CD4-positive, alpha-beta T cell (primary cell): ENCODE measurements at places on chromosomes 2 and 18.

DNA sequence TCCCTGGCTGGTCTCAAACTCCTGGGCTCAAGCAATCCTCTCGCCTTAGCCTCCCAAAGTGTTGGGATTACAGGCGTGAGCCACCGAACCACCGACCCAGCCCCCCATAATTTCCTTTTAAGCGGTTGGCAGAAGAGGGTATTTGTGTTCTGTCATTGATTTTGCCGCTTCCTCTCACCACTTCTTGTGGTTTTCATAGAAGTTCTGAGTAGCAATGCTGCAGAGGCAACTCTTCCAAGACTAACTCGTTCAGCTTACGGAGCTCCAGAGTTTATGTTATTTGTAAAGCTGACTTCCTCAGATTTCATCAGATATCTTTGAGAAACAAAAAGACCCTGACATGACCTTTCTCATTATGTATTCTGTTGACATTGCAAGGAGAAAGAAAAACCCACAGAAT, 261.4 kb upstream of the KCNJ3 start:
- DNase-seq: no peak

DNA sequence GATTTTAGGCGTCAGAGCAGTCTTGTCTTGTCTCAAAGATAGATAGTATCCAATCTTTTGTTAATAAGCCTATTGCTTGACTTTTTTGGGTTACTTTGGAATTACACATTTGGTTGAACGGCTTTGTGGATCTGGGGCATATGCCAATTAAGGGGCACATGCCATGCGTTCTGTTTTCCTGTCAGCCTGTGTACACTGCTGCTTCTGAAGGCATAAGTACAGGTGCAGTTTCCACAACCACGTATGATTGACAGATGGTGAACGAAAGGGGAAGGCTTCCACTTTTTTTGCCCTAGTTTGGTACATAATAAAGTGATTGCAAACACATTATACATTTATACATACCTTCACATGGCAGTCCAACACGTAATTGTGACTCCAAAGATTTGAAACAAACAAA, 102.3 kb downstream of the RAPH1 start:
- DNase-seq: no peak

- no peak for DNase-seq
Measured at GRCh38 chr2:6972067-6972710, 55.0 kb downstream of the RNF144A start.

DNA sequence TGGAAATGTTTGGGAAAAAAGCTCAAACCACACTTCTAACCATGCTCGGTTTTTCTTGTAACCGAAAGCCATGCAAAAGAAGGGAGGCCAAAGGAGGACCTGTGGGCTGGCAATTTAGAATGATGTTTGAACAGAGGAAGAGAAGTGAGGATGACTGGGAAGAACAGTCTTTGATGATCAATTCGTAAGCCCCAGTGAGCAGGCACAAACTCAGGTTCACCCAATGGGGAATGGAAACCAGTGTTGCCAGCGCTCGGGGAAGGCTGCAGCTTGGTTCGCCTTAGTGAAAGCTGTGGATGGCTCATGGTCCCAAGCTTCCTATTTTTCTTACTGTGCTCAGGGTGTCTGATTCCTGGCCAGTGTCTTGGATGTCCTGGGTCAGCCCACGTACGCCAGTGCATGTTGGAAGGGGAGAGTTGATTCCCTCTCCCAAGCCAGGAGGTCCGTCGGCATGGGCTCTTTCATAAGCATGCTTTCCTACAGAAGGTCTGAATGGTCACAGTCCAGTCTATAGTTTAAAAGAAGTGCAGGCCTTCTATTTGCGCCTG, 79.2 kb downstream of the VAPA start:
- DNase-seq: no peak

DNA sequence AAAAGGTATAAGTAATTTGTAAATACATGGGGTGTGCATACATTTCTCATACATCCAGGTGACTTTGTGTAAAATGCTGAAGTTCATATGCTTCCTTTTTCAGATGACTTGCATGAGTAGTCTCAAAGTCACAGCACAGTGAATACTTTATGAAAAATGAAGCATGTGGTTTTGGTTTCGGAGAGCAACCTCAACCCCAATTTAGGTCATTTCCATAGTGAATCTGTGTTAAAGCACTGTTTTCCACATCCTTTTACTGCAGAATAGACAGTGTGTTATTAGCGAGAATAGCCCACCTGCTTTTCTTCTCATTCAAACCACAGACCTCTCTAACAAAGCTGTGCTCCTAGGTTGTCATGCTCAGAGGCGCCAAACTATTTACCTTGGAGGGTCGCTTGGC, 204.4 kb upstream of the RASGRP3 start:
- peak; percentile 28 for DNase-seq

- DNase-seq: no peak
Measured at GRCh38 chr18:51100385-51101120, 70.5 kb downstream of the SMAD4 start.

DNA sequence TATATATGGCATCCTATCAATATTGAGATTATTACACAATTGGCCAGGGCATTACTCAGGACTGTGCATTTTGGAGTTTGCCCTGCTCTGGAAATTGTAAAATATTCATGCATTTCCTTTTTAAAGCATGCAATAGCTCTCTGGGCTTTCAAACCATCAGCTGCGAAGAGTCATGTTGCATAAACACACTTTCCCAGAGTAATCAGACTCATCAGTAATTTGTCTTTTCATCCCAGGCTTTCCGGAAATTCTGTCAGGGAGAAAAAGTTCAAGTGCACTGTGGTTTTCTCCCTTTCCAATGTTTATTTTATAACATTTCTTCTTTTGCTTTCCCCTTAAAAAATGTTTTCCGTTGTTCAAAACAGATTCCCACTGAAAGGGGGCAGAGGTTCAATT, 38.9 kb upstream of the FHL2 start:
- DNase-seq: no peak

GRCh38 chr2:42969231-42970150, 177.1 kb upstream of the HAAO start:
- DNase-seq: no peak

DNA sequence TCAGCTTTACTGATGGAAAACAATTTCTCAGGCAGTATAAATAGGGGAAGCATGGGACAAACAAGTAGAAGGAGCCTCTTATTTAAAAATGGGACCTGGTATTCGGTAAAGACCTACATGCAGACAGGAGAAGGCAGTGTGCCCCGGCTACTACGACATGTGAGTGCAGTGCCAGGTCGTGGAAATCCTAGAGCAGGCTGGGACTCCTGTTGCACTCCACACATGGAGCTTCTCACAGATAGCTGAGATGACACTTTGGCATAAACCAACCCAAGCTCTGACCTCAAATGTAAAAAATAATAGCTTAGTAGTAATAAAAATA, 885 bp upstream of the DSEL start:
- peak; percentile 37 for DNase-seq

DNA sequence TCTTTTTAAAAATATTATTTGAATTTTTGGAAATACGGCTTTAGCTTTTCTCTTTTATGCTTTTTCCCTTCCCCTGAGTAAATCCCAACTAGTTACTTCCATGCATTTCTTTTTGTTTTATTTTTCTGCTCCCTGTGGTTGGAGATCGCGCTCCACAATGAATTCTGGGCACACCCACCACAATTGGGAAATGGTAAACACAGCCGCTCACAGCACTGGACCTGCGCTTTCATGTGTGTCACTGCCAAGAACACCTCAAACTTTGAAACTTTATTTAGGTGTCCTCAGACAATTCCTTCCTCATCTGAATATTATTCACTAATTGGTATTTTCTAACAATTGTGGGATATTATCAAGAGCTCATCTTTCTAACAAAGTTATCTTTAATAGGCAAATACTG, 82.8 kb upstream of the TMEM18 start:
- DNase-seq: no peak

DNA sequence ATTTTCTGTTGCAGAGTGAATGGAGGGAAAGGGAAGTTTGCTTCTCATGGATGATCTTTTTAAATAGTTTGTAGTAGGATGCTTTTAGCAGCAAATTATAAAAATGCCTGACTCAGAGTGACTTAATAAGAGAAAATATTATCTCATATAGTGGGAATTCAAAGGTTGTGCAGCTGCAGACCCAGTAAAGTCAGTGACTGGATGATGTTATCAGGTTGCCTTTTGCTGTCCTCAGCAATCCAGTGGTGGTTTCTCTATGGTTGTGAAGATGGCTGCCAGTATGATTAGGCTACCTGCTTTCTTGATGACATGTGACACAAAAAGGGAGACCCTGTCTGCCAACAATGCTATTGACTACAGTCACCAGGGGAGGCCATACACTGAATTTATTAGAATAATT, 184.8 kb downstream of the DIS3L2 start:
- DNase-seq: no peak

- no peak for DNase-seq
Measured at GRCh38 chr18:12121175-12122042, 27.8 kb downstream of the ANKRD62 start.

GRCh38 chr2:226317970-226318369, 481.6 kb downstream of the IRS1 start:
- no peak for DNase-seq

DNA sequence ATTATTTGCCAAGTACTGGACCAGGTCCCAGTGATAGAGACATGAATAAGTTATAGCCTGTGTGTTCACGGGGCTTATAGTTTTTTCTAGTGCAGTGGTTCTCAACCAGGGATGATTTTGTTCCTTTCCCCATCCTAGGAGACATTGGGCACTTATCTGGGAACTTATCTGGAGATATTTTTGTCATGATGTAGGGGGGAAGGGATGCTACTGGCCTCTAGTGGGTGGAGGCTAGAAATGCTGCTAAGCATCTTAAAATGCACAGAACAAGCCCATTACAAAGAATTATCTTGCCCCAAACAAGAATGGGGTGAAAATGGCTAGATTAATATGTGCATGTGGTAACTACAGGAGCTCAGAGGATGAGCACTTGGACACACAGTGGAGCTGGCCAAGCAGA, 75.2 kb downstream of the KLHL29 start:
- no peak for DNase-seq

- no peak for DNase-seq
Measured at GRCh38 chr2:188569431-188570165, 277.9 kb downstream of the GULP1 start.

DNA sequence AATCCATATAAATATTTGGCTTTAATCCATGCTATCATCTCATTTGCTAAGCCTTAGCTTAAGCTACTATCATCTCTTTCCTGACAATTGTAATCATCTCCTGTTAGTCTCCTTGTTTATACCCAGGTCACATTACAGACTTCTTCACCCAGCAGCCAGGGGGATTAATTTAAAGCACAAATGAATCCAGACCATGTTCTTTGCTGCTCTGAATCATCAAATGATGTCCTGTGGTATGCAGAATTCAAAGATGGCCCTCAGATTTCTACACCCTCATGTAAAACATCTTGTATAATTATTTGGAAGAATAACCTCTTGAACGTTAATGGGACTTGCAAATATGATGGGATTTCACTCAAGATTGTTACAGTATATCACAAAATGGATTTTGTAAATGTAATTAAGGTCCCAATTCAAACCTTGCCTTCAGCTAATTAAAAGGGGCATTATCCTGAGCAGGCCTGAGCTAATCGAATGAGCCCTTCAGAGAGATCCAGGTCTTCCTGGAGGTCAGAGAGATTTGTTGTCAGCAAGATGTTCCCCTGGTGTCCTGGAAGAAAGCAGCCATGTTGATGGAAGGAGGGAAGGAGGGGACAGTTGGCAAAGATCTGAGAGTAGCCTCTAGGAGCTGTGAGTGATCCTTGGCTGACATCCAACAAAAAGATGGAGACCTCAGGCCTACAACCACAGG, 241.1 kb upstream of the MMADHC start:
- no peak for DNase-seq

GRCh38 chr2:61367177-61367576, 103.7 kb downstream of the USP34 start:
- no peak for DNase-seq

DNA sequence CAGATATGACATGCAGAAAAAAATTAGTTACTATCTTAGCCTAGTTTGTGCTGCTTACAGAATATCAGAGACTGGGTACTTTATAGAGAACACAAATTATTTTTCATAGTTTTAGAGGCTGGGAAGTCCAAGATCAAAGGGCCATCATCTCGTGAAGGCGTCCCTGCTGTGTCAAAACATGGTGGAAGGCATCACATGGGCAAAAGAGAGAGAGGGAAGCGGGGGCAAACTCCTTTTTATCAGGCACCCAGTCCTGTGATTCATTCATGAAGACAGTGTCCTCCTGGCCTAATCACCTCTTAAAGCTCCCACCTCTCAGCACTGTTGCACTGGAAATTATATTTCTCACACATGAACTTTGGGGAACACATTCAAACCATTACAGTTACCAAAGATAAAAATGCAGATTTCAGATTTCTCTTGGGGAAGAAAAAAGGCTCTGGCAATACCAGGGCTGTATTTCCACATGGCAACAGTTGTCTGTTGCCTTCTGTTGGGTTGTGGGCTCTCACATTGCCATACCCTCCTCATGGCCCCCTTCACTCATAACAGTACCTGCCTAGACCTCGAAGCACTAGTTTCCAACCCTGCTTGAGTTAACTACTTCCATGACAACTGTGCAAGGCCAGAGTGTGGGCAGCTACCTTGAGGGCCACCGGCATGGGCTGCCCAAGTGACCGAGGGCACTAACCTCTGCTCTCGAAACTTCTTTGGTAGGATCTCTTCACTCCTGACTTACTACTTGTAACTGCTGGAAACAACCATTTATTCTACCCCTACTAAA, 2.7 kb upstream of the ACTR3 start:
- no peak for DNase-seq

DNA sequence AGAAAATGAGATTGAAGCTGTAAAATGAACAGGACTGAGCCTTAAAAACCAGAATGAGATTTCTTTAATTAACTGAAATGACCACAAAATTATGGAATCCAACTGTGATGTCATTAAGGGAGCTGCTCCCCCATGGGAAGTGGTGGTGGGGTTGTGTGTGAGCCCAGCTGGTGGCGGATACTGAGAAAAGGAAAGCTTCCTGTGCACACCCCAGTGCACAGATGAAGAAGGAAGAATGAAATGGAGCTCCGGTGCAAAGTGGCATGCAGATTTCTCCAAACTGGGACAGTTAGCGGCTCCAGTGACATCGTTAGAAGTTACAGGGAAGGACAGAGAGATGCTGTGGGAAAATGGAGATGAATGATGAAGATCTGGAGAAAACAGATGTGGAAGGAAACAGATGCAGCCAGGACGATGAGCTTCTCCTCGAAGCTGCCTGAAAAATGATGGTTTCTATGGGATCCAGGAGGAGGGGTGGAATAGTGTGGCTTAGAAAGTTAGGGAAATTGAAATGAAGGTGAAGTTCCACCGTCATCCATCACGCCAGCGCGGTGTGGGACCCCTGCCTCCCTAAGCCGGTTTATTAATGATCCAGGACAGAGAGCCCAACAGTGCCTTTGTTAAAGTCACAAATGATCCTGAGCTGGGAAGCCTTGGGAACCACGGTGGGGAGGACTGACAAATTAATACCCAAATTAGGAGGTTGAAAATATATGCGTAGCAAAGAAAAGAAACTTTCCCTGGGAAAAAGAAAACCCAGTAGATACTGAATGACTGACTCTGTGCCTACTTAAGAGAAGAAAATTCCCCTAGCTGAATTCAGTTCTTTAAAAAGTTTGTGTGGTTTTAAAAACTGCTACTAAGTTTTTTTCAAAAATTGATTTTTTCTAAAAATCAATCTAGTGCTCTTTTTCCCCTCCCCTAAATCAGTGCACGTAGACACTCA, 77.2 kb downstream of the TSN start:
- no peak for DNase-seq
